Temporal lobe (tissue), 4 donors: ENCODE measurements at places on chromosomes 4 and X. TPM values are rescaled to one million over a fixed set of nuclear protein-coding genes. Genes with fewer than 3 reads are reported as not detected.

CFI gene
- 4.7 TPM for total RNA-seq

POLN gene
- 5.2 TPM for total RNA-seq

ATP10D gene
- 7.1 TPM for total RNA-seq

AREG gene
- total RNA-seq = 0.25 TPM

SLC10A6 gene
- total RNA-seq = 0.49 TPM

ETDB gene
- not detected for total RNA-seq

MAP7D3 gene
- 0.98 TPM for total RNA-seq

PAK3 gene
- total RNA-seq = 85.8 TPM

RAB9B gene
- total RNA-seq = 33.2 TPM

MRPL1 gene
- total RNA-seq = 30.0 TPM

TLR2 gene
- 1.2 TPM for total RNA-seq

RRH gene
- total RNA-seq = 0.25 TPM

SYNPO2 gene
- total RNA-seq = 3.0 TPM

PPP2R2C gene
- 59.5 TPM for total RNA-seq

TMEM35A gene
- 74.0 TPM for total RNA-seq

TMEM31 gene
- total RNA-seq = not detected

IGFBP7 gene
- 42.0 TPM for total RNA-seq

ASB12 gene
- 0.25 TPM for total RNA-seq

MTNR1A gene
- total RNA-seq = 0.49 TPM

CSAG2 gene
- not detected for total RNA-seq

CT45A5 gene
- total RNA-seq = not detected

BBS7 gene
- total RNA-seq = 34.4 TPM

KIF4A gene
- 2.5 TPM for total RNA-seq

CENPVL2 gene
- total RNA-seq = 1.7 TPM

SPP1 gene
- 73.0 TPM for total RNA-seq

FRAS1 gene
- 11.3 TPM for total RNA-seq

OCRL gene
- 32.5 TPM for total RNA-seq

APOOL gene
- 6.4 TPM for total RNA-seq

HADH gene
- 12.5 TPM for total RNA-seq

NXF2B gene
- total RNA-seq = not detected

AMOT gene
- total RNA-seq = 15.5 TPM

HTN1 gene
- total RNA-seq = not detected

ADRA2C gene
- total RNA-seq = 1.5 TPM

BLTP1 gene
- total RNA-seq = 184 TPM

WDFY3 gene
- total RNA-seq = 173 TPM

EMCN gene
- 2.5 TPM for total RNA-seq

FAM236A gene
- total RNA-seq = not detected

TRIM61 gene
- 0.98 TPM for total RNA-seq

PPP1R2C gene
- not detected for total RNA-seq

CXCL13 gene
- not detected for total RNA-seq

MAP9 gene
- total RNA-seq = 38.6 TPM

PQBP1 gene
- 31.2 TPM for total RNA-seq

VCX3A gene
- not detected for total RNA-seq

CT55 gene
- not detected for total RNA-seq

UGT2B15 gene
- total RNA-seq = not detected

TREX2 gene
- 0.25 TPM for total RNA-seq

DCLK2 gene
- 94.4 TPM for total RNA-seq

MAD2L1 gene
- 5.7 TPM for total RNA-seq

NSUN7 gene
- total RNA-seq = 6.9 TPM
